ENCODE measurements at places on chromosomes 4 and X. TPM values are rescaled to one million over a fixed set of nuclear protein-coding genes. Genes with fewer than 3 reads are reported as not detected.

DNA sequence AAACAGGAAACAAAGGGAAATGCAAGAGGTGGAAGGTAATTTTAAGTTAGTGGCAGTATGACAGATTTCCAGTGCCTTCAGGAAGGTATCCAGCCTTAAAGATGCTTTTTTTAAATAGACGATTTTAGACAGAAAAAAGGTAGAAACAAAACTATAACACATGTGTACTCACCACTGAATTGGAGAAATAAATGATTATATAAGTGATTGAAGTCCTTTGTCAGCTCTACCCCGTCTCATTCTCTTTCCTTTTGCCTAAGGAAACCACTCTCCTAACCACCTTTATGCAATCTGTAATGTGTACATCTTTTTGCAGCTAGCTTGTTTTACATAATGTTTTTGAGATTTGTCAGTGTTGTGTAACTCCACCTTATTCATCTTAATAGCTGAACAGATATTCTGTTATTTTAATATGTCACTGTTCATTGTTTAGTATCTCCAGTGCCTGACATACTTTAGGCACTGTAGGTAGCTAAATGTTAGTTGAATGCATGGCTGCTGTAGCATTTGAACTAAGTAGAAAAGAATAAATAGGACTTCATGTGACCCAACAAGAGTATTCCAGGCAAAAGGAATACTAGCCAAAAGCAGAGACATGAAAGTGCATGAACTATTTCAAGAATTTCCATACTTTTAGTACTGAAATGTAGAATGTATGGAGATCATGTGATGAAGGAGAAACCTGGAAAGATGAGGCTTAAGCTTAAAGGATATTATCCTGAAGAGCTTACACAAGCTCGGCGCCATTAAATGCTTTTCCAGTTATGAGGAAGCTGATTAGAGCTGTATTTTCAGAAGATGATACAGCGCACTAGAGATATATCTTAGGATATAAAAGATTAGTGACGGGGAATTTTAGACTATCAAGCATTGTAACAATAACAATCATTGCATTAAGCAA is 865 bp downstream of the FAM200B start:
- no peak for DNase-seq

DNA sequence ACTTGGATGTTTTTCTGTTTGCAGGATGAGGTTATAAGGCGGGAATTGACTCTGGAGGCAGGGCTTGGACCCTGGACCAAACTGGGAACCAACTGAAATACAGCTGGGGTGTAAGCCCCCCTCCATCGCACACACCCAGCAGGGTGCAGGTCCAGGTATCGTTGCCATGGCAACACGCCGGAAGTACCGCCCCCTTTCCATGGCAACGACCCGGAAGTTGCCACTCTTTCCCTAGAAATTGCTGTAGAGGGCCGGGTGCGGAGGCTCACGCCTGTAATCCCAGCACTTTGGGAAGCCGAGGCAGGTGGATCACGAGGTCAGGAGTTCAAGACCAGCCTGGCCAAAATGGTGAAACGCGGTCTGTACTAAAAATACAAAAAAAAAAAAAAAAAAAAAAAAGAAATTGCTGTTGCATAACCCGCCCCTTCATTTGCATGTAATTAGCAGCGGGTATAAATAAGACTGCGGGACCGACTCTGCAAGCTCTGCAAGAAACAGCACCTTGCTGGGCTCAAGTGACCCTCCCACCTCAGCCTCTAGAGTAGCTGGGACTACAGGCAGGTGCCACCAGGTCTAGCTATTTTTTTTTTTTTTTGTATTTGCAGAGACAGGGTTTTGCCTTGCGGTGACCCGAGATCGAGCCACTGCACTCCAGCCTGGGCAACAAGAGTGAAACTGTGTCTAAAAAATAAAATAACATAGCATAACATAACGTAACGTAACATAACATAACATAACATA is 139.6 kb downstream of the CRLF2 start:
- no peak for DNase-seq

PAGE2 gene
- total RNA-seq: not detected

DNA sequence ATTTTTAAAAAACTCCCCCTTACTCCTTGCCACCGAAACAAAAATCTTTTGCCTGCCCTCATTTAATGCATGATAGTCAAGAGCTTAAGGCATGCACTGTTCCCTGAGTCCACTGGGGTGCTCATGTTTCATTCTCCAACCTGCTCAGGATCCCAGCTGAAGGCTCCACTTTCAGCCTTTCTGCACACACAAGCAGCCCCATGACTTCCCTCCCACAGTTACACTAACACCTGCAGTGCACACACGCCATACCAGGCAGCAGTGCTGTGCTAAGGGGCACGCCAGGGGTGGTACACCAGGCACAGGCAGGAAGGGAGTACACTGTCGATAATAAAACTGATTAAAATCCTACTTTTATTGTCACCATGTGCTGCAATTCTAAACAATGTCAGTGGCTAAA is 385.2 kb downstream of the BMPR1B start:
- no peak for DNase-seq

- DNase-seq: peak; percentile 84
These were observed 30.1 kb upstream of the SCOC start for GRCh38 chr4:140343303-140343702.

DNA sequence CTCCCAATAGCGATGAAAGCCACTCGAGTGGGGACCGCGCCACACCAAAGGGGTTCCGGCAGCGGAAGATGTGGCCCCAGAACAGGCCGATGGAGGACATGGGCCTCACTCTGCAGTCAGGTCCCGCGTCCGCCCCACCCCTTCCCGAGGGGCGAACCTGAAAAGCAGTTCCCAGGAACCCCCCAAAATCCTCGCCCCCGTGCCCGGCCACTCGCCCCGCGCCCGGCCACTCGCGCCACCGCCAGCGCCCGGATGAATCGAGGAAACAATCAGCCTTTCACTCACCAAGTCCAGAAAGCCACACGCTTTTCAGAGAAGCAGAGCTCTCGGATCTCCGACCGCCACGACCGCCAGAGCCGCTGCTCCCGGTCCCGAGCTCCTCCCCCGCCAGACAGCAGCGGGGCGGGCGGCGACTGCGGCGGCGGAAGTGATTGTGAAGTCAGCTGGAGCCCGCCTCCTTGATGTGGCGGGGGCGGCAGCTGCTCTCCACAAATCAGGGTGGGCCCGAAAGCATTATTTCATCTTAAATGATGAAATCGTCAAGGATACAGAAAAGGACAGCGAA is at the start of gene PJA1:
TSS of gene PJA1 (minus strand) at position 367 of the 565 bp plus-strand sequence. CDS start 2,380 bp downstream, outside the sequence.
- DNase-seq: peak; percentile 74

CENPU gene
- total RNA-seq: 3.1 TPM
